ENCODE measurements at places on chromosomes 2 and 18.

- peak; percentile 66 for DNase-seq
Measured at GRCh38 chr18:77061946-77062517, 70.6 kb downstream of the MBP start.

DNA sequence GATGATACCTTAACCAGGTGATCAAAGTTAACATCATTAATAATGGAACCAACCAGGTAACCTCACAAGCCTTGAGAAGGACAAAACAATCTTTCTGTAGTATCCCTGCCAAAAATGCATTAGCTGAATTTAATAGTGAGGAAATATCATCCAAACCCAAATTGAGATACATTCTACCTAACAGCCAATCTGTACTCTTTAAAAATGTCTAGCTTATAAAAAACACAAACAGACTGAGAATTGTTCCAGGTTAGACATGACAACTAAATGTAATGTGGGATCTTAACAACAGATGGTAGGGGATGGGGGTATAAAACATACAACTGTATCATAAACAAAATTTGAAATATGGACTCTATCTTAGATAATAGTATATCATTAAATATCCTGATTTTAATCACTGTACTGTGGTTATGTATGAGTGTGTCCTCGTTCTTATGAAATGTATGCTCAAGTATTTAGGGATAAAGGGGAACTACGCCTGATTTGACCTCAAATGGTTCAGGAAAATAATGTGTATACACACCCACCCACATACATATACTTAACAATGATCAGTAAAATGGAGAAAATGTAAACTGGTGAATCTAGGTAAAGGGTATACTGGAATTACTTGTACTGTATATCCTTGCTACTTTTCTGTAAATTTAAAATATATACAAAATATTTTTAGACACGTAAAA lies 1.7 kb downstream of the FANCL start:
- DNase-seq: no peak

- DNase-seq: peak; percentile 61
Measured at GRCh38 chr2:240957656-240958365, 40.6 kb upstream of the SNED1 start.

GRCh38 chr2:228556717-228557116 lies 375.2 kb upstream of the SPHKAP start:
- no peak for DNase-seq

DNA sequence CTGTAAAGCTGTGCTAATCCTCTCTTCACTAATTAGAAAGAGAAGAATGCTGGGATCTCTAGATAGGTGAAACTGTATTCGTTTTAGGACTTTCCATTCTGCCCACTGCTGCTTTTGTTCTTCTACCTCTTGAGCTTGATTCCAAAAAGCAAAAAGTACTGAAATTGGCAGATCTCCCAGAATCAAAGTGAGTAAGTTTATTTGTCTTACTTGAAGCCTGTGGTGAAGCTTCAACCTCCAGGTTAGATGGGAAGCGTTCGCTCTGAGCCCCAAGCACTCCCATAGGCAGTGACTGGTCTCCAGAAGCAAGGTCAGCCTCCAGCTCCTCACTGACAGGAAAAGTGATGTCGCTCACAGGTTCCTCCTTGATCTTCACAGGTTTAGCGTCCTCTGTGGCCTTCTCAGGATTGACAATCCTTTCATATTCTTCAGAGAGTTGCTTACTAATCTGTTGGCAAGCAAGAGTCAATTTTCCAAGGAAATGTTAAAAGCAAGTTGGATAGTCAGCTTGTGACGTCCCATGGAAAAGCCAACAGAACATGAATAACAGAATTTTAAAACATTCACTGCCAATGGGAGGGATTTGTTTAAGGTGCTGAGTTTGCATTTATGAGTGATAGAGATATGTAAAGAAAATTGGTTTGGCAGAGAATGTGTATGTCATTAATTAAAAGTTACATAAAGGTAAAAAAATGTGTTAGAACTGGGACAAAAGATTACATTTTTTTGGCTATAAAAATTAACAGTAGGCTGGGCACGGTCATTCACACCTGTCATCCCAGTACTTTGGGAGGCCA lies 8.1 kb downstream of the SUPT7L start:
- DNase-seq: no peak

DNA sequence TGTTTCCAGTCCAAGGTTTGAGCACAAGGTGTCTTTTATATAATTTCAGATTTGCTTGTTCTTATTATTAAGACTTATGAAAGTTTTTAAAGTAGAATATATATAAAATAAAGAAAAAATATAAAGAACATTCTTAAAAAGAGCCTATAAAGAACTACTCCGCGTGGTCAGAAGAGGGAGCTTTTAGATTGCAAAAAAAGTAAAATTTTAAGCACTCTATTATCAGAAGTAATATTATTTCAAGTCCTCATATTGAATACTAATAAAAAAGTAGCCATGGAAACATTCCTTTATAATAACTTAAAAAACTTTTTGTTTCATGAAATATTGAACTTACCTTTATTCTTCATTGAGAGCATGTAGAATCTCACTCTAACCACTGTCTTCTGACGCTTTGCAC lies 51.4 kb downstream of the LINC00305 start:
- no peak for DNase-seq

- DNase-seq: no peak
Measured at GRCh38 chr2:70116936-70117552, 29.8 kb downstream of the PCBP1 start.

DNA sequence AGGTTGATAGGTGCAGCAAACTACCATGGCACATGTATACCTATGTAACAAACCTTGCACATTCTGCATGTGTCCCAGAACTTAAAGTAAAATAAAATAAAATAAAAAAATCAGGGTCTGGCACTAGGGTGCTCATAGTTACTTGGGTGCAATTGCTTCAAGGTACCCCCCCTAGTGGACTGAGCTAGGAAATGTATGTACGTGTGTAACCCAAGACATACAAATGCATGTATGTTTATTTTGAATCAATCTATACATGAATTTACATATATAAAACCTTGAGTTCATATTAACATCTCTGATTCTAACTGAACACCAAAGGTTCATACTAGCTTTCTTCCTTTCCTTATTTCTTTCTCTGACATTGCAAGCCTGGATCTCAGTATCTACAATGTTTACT lies 51.5 kb downstream of the USP37 start:
- DNase-seq: no peak

GRCh38 chr2:127811397-127812321 lies 688 bp upstream of the WDR33 start:
- DNase-seq: peak; percentile 59

DNA sequence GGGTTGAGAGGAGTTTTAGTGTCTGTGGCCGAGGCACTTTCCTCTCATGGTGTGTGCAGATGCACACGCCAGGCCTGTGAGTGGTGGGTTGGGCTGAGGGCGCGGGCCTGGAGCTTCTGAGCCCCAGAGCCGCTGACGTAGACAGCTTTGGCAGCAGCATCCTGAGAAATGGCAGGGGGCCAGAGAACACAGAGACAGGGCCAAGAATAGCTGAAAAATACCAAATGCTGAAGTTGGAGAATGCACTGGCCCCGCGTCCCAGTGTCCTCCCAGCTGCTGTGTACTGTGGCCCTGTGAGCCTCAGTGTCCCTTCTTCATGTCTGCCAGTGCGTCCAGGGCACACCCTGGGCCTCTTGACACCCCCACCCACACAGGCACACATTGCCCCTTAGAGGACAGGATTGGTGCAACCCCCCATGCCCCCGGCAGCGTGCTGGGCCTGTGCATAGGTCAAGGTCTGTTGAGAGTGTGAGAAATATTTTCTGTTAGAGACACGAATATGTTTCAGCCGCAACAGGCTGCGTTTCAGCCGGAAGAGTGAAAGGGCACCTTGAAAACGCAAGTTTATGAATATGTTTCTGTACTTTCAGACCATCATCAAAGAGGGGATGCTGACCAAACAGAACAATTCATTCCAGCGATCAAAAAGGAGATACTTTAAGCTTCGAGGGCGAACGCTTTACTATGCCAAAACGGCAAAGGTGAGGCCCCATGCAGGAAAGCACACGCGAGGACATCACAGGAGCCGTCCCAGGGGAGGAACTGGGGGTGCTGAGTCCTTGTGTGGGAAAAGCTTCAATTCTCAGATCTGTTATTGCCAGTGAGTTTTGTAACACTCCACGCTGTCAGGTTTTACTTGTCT lies 33.6 kb downstream of the DGKD start:
- peak; percentile 96 for DNase-seq

DNA sequence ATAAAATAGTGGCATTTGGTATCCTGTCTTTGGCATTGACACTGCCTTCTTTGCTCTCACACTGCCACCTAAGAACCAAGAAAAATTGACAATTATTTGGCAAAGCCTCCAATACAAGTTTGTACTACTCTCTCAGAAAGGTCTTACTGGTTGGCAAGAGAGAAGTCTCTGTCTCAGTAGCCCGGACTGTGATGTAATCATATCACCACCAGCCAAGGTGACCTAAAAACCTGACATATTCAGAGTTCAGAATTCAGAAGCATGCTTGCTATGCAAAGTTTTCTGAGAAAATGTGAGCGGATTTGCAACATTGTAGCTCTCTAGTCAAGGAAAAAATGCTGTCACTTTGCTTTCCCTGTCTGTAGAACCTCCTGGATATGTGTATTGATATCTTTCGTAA lies 196.0 kb downstream of the CDH7 start:
- no peak for DNase-seq

DNA sequence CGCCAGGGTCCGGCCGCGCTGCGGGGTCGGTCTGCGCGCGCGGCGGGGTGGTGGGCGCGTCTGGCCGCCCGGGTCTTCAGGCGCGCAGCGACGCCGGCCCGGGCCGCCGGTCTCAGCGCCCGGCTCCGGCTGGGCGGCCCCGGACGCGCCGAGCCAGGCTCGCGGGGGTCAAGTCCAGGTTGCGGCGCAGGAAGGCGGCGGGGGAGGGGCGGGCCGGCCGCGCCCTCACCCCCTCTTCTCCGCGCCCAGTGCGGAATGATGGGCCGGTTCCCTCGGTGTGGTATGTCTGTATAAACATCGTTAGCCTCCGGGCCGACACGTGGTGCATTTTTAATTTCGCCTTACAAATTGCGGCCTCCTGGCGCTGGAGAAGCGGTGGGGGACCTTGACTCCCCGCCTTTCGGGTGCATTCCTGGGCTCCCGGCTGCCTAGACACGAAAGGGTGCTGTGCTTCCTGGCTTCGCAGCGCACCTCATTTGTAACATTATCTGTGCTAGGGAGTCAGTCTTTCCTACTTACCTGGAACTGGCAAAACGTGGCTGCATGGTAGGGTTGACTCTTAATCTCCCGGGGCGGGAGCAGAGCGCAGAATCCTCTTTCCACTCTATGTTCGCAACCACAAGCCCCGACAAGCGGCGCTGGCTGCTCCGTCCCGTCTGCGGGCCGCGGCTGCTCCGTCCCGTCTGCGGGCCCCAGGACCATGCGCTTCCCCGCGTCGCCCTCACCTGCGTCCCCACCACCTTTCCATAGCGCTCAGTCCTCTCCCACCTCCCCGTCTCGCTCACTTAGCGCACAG lies 69.0 kb downstream of the CTAGE1 start:
- peak; percentile 89 for DNase-seq

DNA sequence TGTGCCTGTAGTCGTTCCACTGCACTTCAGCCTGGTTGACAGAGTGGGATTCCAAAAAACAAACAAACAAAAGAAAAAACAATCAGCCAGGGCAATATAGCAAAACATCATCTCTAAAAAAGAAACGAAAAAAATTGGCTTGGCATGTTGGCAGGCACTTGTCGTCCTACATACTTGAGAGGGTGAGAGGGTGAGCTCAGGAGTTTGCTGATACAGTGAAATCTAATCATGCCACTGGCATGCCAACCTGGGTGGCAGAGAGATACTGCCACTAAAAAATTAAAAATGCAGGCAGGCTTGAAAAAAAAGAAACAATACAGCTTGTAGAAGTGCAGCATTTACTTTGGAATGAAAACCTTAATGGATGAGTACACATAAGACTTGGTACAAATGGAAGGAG lies 282.9 kb upstream of the RGPD4 start:
- DNase-seq: no peak

DNA sequence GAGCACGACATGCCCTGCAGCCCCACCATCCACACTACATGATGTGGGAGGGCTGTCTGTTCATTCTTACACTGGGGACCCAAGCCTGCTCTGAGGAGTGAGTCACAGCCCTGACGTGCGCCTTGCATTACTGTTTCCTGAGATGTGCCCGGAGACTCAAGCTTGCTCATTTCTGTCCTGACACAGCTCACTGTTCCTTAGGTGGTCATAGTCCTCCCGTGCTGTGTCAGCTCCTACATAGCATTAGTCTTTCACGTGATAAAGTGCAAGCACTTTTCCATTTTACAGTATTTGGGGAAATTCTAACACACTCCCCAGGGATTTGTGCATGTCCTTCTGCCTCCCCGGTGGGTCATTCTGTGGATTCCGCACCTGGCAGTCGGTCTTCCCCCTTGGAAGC lies 46.2 kb upstream of the TRIM43B start:
- no peak for DNase-seq

DNA sequence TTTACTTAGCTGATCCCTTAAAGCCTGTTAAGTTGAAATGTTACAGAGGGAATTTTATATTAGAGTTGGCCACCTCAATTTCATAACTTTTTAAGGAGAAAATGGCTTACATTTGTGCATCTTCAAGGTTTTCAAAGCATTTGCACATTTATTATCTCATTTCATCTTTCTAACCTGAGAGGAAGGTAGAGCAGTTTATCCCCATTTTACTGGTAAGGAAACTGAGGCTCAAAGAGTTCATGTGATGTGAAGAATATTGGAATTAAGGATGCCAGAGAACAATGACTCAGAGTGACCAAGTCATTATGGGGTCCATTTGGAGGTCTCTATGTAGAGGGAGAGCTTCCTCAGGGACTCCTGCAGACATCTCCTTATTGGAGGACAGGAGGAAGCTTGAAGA lies 35.0 kb downstream of the PRKRA start:
- DNase-seq: no peak

- DNase-seq: no peak
Measured at GRCh38 chr2:236853585-236854051, 232.1 kb upstream of the COPS8 start.

GRCh38 chr2:106975641-106976040 lies 89.7 kb upstream of the ST6GAL2 start:
- DNase-seq: no peak

DNA sequence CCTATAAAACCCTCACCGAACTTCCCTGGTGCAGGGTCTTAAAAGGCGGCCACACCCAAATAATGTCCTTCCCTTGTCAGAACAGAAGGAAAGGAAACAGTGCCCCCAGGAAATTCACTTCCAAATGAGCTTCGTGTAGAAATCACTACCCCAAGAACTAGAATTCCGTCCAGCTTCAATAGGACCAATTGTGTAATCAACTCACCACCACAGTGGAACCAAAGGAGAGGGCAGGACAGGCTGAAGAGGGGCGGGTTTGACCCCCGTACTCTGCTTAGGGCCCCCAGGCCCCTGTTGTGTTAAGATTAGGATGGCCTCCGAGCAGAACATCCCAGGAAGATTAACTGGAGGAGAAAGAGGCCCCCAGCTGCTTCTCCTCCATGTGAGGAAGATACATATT lies 24.1 kb downstream of the GPR35 start:
- no peak for DNase-seq

- no peak for DNase-seq
Measured at GRCh38 chr18:69934601-69935265, 12.9 kb downstream of the CD226 start.

GRCh38 chr18:67901573-67901972 lies 385.1 kb upstream of the DSEL start:
- no peak for DNase-seq

All from right atrium auricular region (tissue), 2 donors.